HCT116 (cell line): ENCODE measurements at places on chromosomes 2 and 18. TPM values are rescaled to one million over a fixed set of nuclear protein-coding genes. Genes with fewer than 3 reads are reported as not detected.

SH2D6 gene
- total RNA-seq, result 2.7 TPM

SPATA3 gene
- total RNA-seq, result not detected

ACADL gene
- total RNA-seq, result not detected

GPR45 gene
- 0.30 TPM for total RNA-seq

DCDC2C gene
- not detected for total RNA-seq

ZNF514 gene
- 8.5 TPM for total RNA-seq

SNRPD1 gene
- 134 TPM for total RNA-seq

IL1F10 gene
- not detected for total RNA-seq

RBFA gene
- 45.3 TPM for total RNA-seq

TTC39C gene
- 24.8 TPM for total RNA-seq

LYPD6 gene
- 3.0 TPM for total RNA-seq

KCNJ13 gene
- not detected for total RNA-seq

CHN1 gene
- total RNA-seq, result 3.6 TPM

DHRS9 gene
- total RNA-seq, result 0.15 TPM

IL18R1 gene
- 1.5 TPM for total RNA-seq

B4GALT6 gene
- 16.1 TPM for total RNA-seq

LHCGR gene
- total RNA-seq, result not detected

NT5C1B gene
- total RNA-seq, result not detected

CRYBA2 gene
- total RNA-seq, result not detected

ERFE gene
- 17.3 TPM for total RNA-seq

WDR75 gene
- 70.2 TPM for total RNA-seq

GAL3ST2 gene
- 0.44 TPM for total RNA-seq

ANO7 gene
- total RNA-seq, result 0.84 TPM

CXCR1 gene
- total RNA-seq, result not detected

ERICH2 gene
- 2.4 TPM for total RNA-seq

INPP1 gene
- 19.6 TPM for total RNA-seq

PROKR1 gene
- not detected for total RNA-seq

CMPK2 gene
- 1.5 TPM for total RNA-seq

UGT1A6 gene
- not detected for total RNA-seq

TGFA gene
- 50.1 TPM for total RNA-seq

ST6GAL2 gene
- not detected for total RNA-seq

CPO gene
- total RNA-seq, result 0.32 TPM

ABHD1 gene
- total RNA-seq, result not detected

SCN9A gene
- total RNA-seq, result 0.07 TPM

AGAP1 gene
- 43.8 TPM for total RNA-seq

NYAP2 gene
- total RNA-seq, result not detected

NTSR2 gene
- not detected for total RNA-seq

SPIRE1 gene
- total RNA-seq, result 26.6 TPM
